ENCODE measurements at places on chromosomes 7 and 10.

DNA sequence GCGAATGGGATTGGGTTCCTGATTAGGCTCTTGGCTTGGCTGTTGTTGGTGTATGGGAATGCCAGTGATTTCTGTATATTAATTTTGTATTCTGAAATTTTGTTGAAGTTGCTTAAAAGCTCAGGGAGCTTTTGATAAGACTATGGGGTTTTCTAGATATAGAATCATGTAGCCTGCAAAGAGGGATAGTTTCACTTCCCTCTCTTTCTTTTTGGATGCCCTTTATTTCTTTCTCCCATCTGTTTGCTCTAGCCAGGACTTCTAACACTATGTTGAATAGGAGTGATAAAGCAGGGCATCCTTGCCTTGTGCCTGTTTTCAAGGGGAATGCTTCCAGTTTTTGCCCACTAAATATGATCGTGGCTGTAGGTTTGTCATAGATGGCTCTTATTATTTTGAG, 40.4 kb upstream of the MPP7 start:
- no peak for DNase-seq

DNA sequence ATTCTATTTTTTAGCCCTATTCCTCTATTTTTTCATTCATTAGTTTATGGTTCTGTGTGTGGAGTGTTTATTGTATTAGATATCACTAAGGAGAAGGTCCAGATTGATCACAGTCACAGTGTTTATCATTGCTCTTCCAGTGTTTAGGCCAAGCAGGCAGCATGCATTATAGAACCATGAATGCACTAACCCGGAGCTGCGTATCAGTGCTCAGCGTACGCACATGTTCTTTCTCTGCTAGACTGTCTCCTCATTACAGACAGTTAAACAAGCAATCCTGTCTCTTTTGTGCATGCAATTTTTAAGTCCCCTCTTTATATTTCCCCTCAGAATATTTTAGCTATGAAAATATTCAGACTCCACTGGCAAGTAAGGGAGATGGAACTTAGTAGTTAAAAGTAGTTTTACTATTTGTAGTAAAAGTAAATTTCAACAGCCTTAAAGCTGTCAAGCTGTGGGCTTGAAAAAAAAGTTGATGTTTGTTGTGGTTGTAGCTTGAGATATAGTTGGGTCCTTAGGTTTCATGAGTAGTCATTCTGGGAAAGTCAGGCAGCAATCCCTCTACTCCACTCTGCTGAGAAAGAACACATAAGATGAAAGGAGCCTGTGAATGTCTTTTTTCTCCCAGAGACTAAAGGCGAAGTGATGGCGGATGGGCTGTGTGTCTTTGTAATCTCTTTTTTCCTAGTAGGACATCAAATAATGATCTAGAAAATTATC, 260.4 kb downstream of the CDK14 start:
- no peak for DNase-seq

- DNase-seq = no peak
Observed at GRCh38 chr7:18721429-18721828, 225.9 kb downstream of the HDAC9 start.

DNA sequence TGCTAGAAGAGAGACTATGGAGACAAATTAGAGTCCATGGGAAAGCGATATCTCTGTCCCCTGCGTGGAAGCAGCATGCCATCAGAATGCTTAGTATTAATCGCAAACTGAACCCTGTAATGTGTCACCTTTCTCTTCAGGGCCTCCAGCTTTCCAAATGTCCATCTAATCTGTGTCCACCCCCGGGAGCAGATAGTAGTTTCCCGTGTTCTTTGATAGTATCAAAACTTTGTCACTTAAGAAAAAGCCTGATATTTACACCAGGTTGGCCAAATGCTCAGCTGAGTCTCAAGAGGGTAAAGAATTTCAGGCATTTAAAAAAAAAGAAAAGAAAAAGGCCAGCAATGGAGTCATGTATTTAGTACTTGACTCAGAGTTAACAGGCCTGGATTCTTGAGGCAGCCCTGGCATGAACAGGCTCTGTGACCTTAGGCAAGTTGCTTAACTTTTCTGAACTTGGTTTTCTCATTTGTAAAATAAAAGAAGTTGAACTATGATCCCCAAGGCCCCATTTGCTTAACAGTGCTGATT, 10.4 kb upstream of the GSAP start:
- no peak for DNase-seq

GRCh38 chr7:38975944-38976392, 1.7 kb upstream of the POU6F2 start:
- DNase-seq = no peak

- DNase-seq = peak; percentile 81
Observed at GRCh38 chr10:101588879-101589278, 758 bp downstream of the DPCD start.

DNA sequence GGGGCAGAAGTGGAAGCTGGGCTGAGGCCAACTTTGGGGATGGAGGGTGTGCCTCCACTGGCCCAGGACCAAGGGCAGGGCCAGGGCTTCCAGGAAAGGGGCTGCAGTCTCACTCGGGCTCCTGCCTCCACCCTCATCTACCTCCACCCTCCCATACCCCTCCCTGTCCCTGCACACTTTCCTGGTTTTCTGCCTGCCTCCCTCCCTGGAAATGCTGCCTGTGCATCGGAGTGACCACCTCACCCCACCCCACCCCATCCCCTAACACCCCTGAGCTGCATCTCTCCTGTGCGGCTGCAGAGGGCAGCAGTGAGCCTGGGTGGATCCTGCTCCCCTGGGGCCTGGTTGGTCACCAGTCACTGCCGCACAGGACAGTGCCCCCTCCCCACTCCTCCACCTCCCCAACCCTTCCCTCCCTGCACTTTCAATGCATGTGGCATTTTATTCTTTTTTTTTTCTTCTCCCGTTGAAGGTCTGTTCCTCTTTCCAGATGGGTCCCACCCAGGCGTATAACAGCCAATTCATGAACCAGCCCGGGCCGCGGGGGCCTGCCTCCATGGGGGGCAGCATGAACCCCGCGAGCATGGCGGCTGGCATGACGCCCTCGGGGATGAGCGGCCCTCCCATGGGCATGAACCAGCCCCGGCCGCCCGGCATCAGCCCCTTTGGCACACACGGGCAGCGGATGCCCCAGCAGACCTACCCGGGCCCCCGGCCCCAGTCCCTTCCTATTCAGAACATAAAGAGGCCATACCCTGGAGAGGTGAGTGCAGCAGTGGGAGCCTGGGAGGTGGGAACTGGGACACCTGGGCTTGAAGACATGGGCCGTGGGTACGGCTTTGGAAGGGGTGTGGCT, 54.1 kb upstream of the PPIF start:
- peak; percentile 18 for DNase-seq

DNA sequence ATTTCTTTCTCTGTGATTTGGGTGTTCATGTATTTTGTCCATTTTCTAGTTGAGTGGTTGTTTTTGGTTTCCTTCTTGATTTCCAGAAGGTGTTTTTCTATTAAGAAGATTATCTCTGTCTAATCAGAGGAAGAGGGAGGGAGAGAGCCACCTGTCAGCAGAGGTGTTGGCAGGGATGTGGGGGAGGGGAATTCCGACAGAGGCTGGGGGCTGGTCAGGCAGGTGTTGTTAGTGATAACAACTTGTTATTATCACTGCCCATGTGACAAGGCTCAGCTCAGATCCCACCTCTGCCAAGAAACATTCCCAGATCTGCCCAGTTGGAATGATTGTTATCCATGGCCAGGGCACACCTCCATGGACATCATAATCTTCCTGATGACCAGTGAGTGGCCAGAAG, 293.4 kb downstream of the GFRA1 start:
- DNase-seq = no peak

DNA sequence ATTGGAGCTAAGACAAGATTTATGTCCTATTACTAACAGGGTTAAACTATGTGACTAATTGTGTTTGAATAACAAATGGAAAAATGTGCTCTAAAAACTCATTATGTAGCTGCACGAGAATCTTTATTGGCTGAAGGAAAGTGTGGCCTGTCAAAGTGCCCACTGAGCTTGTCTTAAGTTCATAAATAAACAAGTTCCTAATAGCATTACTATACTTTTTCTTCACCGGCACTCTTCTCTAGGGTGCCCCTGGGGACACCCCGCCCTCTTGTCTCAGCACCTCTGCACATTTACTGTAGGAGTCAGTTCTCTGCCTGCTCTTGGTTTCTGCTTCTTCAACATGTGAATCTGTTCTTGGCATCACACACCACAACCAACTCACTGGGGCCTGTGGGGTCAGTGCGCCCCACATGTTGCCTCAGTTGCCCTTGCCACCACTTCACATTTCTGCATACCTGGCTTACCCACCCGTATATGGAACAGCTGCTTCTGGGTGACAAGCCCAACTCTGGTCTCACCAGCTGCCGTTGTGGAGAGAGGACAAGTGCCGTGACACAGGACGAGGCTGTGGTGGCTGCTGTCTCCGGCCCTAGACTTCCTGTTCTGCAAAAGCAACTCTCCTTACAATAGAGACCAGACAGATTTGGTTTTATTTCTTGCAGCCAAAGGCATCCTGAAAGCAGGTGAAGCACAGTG, 96.3 kb upstream of the DDC start:
- no peak for DNase-seq

GRCh38 chr10:128130051-128130450, 3.8 kb upstream of the MKI67 start:
- no peak for DNase-seq

DNA sequence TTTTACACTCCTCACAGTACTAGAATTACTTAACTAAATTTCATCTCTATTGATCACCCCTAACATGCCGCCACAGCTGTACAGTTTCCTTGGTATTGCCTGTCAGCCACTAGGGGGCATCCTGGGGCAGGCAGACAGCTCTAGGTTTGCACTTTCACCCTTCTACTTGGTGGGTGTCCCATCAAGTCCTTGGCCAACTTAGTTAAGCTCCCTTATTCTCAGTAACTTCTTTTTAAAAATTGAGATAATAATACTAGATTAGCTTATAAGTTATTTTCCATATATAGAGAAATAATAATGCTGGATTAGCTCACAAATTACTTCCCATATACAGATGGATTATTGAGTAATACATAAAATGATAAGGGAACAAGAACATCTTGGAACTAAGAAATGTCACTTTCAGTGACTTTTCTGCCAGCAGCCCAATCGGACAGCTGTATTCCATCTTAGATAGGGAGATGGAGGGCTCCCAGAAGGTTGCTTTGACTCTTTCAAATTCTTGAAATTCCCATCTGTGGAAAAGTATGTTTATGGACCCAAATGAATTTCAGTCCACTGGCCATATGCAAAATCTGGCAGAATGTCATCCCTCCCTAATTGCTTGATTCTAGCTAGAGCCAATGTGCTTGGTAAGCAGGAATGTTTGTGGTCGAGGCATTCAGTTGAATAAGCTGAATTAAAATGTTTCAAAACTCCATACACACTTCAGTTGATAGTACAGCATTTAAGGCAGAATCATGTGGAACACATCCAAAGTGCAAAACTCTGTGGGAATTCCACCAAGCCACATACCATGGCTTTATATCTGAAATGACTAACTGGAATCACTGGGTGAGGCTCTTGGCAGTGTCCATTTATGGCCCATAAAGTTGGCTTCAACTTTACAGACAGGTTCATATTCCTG, 309.7 kb downstream of the CSTF2T start:
- DNase-seq = peak; percentile 15

DNA sequence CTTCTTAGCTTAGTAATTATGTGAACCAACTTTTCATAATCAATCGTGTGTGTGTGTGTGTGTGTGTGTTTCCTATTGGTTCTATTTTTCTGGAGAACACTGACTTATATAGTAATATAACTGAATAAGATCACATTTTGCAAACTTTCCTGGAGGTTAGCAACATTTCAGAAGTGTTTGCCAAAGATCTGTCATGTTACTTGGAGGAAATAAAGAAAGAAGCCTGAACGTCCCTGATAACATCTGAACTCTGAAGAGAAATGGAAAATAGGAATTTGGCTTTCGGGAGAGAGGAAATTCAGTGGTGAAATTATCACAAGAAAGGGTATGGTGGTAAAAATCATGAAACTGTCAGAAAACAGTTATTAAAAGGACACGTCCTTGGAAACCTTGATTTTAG, 984.4 kb upstream of the AUTS2 start:
- no peak for DNase-seq

DNA sequence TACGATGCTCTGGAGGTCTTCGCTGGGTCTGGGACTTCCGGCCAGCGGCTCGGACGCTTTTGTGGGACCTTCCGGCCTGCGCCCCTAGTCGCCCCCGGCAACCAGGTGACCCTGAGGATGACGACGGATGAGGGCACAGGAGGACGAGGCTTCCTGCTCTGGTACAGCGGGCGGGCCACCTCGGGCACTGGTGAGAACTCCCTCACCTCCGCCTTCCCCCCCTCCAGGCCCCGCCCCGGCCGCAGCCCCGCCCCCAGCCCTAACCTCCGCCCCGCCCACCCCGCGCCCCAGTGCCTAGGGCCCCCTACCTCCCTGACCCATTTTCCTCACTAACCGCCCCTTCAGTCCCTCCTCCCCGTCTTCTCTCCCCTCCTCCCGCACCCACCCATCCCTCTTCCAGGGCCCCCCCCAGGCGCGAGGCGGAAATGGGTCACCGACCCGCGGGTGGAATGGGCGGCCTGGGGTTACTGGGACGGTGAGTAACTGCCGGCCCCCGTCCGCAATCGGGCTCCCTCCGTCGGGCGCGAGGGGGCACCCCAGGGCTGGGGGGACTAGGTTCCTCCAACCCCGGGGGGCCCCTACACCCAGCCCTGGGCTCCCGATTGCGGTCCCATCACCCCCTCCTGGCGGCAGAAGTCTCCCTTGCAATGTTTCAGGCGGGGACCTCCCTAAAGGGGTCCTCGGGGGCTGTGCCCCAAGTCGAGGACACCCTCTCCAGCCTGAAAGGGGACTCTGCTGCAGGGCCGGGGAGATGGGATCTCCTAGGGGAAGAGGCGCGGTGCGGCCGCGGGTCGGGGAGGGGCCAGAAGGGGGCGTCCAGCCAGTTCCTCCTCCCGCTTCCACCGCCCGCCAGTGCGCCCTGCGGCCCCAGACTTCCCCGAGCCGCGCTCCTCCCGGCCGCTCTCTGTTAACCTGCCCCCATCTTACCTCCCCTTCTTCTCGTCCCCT, 2.1 kb downstream of the PCOLCE start:
- DNase-seq = peak; percentile 55

DNA sequence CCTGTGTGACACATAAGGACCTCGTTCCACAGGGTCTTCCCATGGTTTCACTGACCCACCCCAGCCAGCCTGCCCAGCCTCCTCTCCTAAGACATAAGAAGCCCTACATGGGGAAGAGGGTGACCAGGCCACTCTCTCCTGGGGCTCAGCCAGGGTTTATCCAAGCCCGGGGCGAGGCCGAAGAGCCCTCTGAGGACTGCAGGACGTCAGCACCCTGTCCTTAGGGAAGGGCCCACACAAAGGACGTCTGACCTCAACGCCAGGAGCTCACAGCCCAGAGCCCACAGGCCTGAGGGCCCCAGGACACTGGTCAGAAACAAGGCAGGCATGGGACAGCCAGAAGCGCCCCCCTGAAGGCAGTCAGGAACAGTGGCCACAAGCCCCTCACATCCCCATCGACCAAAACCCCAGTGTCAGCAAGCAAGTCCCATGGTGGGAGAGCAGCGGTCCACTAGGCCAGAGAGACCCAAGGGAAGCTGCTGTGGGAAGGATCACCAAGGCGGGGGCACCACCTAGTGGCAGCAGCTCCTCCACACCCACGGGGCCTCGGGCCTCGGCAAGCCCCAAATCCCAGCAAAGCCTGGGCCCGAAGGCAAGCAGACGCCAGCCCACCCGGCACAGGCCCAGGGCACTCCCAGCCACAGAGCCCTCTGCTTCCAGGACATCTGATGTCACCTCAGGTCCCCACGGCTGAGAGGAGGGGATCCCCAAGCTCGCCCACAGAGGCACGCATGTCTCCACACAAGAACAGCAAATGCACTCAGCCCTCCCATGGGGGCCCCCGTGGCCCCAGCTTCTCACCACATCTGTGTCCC, 23.4 kb downstream of the MAD1L1 start:
- DNase-seq = peak; percentile 37

All from hematopoietic multipotent progenitor cell treated with erythropoietin and hydrocortisone succinate and interleukin-3 and kit ligand, for 17 days (in vitro differentiated cells).